ENCODE measurements at places on chromosomes 5 and 9.

DNA sequence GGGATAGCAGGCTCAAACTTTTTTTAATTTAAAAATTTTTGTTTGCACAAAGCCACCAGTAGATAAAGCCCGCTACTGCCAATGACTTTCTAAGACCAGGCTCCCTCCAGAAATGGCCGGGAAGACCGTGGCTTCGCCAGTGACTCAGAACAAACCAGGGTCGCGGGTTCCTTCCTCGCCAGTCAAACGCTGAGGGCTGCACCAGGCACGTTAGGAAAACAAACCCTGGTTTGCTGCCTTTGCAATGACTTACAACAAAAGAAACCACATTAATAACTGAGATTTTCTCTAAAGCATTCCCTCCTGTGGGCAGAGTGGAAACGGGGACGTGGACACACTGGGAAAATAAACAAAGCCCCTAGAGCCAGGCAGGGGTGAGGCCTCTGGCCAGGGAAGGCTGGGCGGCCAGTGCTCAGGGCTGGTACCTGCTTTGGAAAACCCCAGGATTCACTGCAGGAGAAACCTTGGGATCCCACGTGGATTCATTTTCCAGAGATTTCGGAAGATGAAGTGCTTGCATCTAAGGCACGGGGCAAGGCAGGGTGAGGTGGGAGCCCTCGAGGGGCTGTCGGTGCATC, 3.8 kb downstream of the PRRX2 start:
- no peak for DNase-seq

- no peak for DNase-seq
Measured at GRCh38 chr5:138972836-138973235, 97.7 kb upstream of the LRRTM2 start.

GRCh38 chr5:127922603-127923002, 161.0 kb upstream of the SLC12A2 start:
- DNase-seq: no peak

- no peak for DNase-seq
Measured at GRCh38 chr5:170114271-170114670, 8.6 kb downstream of the FOXI1 start.

DNA sequence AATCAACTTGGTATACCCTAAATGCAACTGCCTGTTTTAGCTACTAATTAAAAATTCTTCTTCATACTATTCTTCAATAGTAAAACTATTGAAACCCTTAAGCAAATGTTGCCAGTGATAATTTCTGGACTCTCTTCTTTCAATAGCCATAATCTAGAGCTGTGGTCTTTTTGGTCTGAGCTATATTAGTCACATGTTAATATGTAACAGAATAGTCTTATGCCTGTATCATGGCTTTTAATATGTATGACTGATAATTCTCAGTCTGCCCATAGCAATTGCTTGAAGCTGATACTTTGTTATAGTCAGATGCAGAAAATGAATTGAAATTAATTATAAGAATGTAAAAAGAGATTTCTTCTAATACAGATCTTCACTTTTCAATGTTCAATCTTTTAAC, 1871.9 kb upstream of the CDH6 start:
- DNase-seq: no peak

- no peak for DNase-seq
Measured at GRCh38 chr5:153187503-153187902, 303.0 kb upstream of the GRIA1 start.

- DNase-seq: no peak
Measured at GRCh38 chr5:129716235-129716634, 31.7 kb upstream of the MINAR2 start.

DNA sequence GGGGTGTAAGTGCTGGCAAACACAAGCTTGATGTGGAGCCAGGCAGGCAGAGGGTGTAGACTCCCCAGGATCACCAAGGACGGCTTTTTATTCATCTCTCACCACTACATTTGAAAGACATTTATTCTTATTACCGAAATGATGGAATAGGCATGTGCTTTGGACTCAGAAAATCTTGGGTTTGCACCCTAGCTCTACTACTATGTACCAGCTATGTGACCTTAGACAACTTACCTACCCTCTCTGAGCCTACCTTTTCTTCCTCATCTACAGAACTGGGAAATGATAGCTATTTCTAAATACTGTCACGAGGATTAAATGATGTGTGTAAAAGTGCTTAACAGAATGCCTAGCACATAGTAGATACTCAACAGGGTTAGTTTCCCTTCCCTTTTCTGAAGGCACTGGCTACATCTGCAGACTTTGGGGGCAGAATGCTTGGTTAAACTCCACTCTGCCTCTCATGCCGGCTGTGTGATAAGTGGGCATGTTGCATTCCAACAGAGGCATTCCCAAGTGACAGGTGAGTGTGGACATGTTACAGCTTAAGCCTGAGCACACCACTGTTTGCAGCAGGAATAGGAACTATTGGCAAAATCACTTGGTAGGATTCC, 94.8 kb downstream of the SLC1A3 start:
- DNase-seq: no peak

GRCh38 chr9:123345567-123345955, 10.4 kb upstream of the CRB2 start:
- DNase-seq: no peak

DNA sequence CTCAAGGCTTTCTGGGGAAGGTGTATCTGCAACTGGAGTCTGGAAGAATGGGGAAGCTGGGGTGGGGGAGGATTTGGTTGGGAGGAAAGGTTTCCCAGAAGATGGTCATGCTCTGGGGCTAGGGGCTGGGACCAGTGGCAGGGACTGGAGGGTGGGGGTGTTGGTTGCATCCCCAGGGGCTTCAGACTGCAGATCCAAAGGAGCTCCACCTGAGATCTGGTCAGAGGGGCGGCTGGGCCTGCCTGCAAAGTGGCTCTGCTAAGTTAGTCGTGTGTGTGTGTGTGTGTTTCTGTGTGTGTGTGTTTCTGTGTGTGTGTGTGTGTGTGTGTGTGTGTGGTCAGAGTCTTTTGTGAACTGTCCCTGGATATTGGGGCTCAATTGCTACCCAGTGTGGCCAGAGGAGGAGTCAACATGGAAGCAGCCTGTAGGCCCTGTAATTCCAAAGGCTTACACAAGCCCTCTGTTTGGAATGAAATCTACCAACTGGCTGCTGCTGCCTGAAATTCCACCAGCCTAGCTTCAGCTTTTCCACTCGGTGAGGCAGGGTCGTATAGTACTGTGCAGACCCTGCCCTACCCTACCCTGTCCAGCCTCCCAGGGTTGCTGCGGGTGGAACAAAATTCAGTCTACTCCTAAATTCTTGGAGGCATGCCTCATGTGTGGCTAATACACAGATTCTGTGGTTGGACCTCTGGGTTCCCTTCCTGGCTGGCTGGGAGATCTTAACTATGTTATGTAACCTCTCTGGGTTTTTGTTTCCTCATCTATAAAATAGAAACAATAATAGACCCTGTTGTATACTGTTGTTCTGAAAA, 12.5 kb upstream of the SYNPO start:
- no peak for DNase-seq

DNA sequence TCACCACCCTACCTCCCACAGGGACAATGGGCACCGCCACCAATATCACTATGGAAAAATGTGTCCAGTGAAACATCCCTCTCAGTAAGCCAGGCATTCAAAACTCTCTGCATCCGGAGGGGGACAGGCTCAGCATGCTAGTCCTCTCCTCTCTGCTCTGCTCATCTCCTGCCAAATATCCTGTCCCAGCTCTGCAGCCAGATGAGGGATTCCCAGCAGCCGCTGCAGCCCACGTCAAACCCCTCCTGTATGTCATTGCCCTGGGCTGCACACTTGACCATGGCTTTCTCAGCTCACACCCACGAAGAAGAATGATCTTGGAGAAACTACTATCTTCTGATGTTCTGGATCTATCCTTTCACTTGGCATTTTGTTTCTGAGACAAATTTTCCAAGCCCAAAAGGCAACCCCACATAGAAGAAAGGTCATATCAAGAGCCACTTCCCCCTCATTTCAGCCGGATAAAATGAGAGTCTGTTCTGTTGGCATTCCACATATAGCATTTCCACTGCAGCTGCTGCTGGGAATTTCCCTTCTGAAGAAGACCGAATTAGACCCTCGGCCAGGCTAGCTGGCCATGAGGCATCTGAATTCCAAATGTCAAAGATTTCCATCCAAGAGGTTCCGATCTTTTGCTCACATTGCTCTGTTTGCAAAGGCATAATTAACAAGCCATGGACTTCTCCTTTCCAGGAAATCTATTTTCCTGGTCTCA, 338.0 kb downstream of the ACTL7B start:
- no peak for DNase-seq

DNA sequence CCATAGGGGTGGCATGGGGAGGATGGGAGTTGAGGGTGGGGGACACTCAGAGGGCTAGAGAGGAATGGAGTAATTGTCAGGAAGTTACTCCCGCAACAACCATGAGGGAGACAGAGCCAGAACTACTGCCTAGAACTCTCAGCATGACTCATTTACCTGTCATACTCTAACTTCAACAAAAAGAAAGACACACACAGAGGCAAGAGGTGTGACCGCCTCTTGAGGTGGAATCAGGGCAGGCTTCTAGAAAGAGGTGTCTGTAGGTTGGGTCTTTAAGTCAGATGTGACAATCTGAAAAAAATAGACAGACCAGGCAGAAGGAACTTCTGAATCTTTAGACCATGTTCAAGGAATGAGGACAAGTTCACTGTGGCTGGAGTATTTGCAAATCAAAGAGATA, 73.4 kb downstream of the GABBR2 start:
- DNase-seq: no peak

GRCh38 chr5:95331358-95331757, 46.5 kb upstream of the MCTP1 start:
- DNase-seq: no peak

GRCh38 chr5:115194676-115195075, 25.0 kb upstream of the TRIM36 start:
- no peak for DNase-seq

DNA sequence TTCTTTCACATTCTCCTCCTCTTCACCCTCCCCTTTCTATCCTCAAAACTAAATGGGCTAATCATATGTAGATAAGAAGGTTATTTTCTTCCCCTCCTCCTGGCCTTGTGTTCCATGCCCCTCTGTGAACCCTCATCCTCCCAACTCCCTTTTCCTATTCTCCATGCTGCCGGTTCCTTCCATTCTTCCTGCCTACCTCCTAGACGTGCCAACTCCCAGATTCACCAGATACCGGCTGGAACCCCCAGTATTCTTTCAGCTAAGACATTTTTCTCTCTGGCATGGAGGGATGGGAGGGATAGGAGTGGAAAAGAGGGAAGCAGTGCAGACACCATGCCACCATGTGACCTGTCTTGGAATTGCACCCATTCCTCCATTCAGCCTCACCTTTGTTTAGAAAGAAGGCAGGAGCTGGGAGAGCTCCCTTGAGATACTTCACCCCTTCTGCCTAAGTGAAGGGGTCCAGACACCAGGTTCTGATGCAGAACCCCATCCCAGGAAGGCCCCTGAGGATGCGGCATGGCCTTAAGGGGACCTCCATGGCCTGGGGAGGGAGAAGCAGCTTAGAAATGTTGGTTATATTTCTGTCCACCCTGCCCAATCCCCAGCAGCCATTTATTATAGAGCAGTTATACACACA, 4.8 kb downstream of the DNAJB5 start:
- DNase-seq: no peak

GRCh38 chr9:5195463-5195862, 10.0 kb upstream of the INSL6 start:
- no peak for DNase-seq
